ENCODE measurements at places on chromosomes 1 and 21.

- no peak for DNase-seq
Observed at GRCh38 chr1:216832192-216832591, 109.0 kb upstream of the ESRRG start.

GRCh38 chr1:116167625-116168276 lies 56.6 kb downstream of the MAB21L3 start:
- peak; percentile 40 for DNase-seq

GRCh38 chr1:201883266-201883665 lies 5.4 kb upstream of the SHISA4 start:
- no peak for DNase-seq

DNA sequence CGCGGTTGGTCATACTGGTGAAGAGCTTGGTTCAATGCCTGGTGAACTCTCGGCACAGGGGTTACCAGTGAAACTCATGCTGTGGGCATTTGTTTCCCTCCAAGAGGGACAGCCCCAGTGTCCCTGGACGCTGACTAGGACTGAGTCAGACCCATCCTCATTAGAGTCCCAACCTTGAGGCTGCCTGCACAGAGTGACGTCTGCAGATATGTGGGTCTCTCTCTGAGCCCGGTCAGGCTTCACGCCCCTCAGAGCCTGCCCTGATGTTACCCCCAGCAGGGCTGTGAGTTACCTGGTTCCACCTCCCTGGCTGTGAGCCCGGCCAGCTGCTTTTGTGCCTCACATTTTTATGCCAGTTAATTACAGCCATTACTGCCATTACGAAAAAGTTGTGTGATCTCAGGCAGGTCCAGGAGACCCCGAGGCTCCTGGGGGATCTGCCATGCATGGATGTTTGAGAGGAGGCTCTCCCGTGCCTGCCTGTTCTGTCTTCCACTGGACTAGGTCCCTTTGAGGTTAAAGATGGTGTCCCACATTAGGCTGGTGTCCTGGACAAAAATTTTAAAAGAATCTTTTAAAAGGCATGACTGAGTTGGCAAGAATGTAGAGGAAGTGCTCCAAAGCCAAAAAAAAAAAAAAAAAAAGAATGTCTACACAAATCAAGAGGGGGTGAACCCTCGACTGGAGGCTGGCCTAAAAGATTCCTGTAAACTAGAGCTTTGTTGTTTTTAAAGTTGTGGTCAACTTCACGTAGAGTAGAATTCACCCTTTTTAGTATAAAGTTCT lies 36.6 kb upstream of the PADI1 start:
- no peak for DNase-seq

DNA sequence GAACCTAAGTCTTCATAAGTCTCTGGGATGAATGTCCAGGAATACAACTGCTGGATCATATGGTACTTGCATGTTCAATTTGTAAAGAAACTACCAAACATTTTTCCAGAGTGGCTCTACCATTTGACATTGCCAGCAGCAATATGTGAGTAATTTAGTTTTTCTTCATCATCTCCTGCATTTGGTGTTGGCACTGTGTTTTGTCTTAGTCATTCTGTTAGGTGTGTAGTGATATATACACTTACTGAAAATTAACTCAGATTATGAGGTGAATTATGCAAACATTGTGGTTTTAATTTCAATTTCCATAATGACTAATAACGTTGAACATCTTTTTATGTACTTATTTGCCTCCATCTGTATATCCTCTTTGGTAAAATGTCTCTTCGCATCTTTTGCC lies 138.7 kb downstream of the LRRC40 start:
- no peak for DNase-seq

DNA sequence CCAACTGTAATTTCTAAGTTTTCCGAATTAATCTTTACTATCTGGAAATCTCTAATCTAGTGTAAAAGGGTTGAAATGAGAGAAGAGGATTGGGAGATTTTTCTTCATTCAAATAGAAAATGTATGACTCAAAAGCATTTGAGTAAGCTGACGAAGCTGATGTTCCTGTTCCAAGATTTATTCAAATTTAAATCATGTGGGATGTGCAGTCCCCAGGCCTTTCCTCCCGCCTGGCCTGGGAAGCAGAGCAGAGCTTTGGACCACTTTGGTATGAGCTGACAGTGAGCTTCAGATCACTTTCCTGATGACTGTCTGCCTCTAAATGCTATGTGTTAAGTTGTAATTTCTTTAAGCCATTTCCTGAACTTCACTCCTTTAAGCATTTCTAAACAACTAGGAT lies 192.0 kb downstream of the DHRS3 start:
- DNase-seq = no peak

GRCh38 chr1:207925210-207925609 lies 14.3 kb upstream of the CD34 start:
- DNase-seq = peak; percentile 95

DNA sequence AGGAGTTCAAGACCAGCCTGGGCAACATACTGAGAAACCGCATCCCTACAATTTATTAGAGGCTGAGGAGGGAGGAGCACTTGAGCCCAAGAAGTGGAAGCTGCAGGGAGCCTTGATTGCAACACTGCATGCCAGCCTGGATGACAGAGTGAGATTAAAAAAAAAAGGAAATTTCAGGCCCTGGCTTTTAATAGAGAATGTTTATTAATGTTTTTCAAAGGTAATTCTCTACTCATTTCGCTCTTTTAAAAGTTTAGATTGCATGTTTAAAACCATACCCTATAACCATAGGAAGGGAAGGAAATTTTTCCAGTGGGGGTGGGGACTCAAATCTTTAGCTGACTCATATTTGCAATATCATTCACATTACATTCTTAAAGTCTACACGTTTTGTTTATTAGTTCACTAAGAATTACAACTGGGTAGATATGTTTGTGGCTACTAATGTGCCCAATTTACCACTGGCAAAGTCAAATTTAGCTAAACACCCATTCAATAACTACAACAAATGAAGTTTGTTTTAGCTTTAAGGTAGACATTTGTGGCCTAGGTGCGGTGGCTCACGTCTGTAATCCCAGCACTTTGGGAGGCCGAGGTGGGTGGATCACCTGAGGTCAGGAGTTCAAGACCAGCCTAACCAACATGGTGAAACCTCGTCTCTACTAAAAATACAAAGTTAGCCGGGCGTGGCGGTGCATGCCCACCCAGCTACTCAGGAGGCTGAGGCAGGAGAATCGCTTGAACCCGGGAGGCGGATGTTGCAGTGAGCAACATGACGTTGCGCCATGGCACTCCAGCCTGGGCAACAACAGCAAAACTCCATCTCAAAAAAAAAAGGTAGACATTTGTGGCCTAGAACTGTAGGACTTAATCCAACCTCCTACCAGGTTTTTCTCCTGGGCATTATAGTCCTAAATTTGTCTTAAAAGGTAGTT lies 5.0 kb downstream of the KDM5B start:
- no peak for DNase-seq

GRCh38 chr1:211710566-211711314 lies 35.3 kb upstream of the NEK2 start:
- DNase-seq = no peak

DNA sequence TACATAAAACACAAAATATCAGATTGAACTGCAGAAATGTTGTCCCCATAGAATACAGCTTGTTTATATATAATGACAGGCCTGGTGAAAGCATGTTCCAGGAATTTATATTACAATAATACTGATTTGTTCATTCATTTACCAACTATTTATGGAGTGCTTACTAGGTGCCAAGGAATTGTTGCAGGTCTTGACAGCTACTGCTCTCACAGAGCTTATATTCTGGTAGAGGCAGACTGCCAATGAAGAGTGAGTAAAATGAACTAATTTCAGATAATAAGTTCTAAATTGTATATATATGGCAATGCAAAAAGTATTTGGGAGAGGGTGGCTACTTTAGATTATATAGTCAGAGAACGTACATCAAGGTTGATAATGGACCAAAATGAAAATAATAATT lies 152.0 kb downstream of the COQ8A start:
- no peak for DNase-seq

DNA sequence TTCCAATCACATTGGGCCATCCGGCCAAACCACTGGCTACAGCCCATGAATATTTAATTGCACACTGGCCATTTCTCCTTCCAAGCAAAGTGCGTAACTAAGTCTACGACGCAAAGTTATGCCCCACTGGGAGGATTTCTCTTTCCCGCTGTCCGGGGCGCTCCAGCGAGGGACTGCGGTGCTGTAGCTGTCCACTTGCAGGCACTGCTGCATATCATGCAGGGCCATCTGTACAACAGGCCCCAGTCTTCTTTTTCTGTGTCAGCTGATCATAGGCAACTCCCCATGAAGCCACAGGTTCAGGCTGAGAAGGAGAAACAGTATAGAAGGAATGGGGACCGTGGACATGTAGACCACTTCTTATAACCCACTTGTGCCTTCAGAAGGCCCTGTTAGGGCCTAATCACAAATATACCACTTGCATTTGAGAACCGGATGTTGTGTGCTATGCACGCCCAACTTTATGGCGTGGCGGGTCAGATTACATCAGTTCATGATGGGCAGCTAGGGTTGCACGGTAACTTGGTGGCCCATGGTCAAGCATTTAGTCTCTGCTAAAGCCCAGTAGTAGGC lies 58.0 kb downstream of the ADSS2 start:
- no peak for DNase-seq

- DNase-seq = peak; percentile 73
Observed at GRCh38 chr1:19735440-19736127, 64.1 kb downstream of the TMCO4 start.

DNA sequence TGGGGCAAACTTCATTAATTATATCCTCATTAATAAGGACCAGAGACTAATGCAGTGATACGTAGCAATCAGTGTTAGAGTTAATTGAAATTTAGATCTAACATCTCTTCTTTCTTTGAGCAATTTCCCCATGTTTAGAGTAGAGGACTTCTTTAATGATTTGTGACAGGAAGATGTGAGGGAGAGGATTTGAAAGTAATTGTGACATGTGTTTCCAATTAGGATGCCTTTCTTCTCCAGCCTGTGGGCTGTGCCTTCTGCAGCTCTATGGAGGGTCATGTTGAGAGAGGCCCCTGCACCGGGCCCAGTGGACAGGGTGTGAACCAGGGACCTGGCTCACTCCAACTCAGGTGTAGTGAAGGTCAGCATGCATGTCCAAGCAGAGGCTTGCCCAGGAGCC lies 103.0 kb downstream of the GREM2 start:
- DNase-seq = no peak

GRCh38 chr1:29690156-29690555 lies 453.8 kb downstream of the PTPRU start:
- DNase-seq = no peak

- DNase-seq = peak; percentile 62
Observed at GRCh38 chr21:33948096-33948950, 32.7 kb upstream of the ATP5PO start.

DNA sequence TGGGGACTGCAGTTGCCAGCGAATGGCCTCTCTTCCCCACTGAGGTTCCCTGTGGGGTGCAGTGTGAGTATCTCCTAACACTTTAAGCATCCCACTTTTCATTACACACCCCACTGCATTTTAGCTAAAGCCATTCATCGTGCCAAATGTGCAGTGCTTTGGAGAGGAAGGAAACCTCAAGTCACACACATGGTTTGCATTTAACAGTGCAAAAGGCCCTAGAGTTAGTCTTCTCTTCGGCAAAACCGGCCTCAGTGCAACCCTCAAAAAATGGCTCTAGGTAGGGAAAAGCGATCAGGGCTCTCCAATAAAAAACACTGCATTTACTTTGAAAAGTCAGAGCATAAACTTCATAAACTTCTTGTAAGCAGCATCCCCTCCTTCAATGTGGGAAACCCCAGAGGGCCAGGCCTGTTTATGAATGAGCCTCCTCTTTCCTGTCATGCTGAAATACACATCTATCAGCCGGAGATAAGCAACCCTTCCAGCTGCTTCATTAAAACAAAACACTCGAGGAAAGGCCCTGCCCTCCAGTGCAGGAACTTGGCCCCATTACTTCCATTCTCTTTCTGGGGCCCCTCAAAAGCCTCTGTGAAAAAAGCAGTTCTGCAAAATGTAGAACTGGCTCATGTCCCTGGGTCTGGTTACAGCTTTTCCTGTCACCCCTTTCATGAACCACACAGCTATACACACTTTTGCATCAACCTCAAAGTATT lies 184.0 kb downstream of the CDC7 start:
- peak; percentile 75 for DNase-seq

- no peak for DNase-seq
Observed at GRCh38 chr1:241485554-241485992, 34.0 kb downstream of the FH start.
